Thyroid gland (tissue), 4 donors: ENCODE measurements at places on chromosomes 2 and 18. TPM values are rescaled to one million over a fixed set of nuclear protein-coding genes. Genes with fewer than 3 reads are reported as not detected.

WDFY1 gene
- total RNA-seq, result 49.4 TPM

DNA sequence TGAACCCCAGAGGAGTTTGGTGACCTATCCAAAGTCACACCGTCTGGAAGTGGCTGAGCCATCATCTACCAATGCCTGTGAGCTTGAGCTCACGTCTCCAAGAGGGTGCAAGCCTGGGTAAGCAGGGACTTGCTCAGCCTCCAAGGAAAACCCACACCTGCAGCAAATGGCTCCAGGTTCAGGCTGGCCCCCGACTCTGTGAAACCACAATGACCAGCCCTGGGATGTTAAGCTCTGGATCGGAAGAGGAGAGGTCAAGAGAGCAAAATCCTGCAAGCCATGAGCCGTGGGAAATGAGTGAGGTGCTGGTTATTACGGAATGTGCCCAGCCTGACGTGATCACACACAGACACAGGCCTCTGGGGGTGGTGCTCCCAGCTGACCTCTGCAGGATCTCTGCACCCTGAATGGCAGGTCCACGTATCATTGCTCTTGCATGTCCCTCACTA lies 94.1 kb upstream of the OTOS start:
- DNase-seq, result no peak

- no peak for DNase-seq
Measured at GRCh38 chr2:10269711-10270610, 32.7 kb upstream of the HPCAL1 start.

DNA sequence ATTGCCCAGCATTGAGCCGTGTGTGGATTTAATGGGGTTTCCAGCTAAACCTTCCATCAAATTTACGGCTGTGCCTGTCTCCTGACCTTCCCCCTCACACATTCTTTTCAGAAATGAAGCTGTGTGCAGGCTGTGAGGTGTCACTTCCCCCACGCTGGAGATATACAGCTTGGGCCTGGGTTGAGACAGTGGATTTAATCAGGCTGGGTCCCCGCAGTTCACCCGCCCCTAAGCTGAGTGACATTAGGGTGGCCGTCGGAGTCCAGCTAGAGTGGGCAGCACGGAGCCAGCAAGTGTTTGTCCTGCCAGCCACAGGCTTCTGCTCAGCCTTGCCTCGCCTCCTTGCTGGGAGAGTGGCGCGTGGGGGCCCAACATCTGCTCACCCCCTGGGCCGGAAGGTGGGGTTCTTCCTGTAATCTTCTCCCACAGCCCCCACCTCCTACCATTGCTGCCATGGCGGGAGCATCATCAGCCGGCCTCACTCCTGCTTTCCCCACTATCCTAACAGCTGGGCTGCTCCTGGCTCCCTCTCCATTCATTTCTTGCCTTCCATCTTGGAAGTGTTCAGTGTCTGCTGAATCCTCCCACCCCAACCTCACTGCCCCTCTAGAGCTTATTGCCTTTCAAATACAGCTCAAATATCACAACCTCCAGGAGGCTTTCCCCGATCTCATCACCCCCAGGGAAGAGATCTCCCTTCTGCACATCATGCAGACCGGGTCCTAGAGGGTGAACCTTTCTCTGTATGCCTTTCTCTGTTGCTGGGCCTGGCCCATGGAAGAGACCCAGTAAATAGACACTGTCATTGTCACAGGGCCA lies 149.0 kb downstream of the GLI2 start:
- DNase-seq, result no peak
